ENCODE measurements at places on chromosomes 2 and 18.

DNA sequence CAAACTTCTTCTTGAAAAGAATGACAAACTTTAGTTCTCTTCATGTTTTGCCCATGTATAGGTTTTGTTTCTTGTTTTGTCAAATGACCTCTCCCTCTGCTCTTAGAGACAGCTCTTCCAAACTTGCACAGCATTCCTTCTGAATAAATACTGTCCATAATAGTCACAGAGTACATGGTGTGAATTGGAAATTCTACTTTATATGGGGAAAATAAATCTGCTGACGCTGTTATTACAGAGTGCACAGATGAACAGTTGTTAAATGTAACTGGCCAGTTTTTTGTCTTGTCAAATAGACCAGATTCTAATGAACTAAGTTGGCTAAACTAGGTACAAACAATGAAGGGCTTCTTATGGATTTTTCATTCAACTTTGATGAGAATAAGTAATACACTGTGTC, 115.8 kb upstream of the DTNA start:
- no peak for ATAC-seq

DNA sequence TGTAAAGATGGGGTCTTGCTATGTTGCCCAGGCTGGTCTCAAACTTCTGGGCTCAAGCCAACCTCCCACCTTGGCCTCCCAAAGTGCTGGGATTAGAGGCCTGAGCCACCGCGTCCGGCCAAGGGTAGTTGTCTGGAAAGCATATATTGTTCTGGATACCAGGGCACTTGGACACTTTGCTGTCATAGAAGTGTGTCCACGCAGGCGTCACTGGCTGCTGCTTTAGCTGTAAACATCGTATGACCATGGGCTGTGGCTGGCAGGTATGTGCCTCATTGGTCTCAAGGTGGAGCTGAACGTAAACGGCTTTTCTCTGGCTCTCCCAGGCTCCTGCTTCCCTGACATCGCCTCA, 3.2 kb upstream of the GPR35 start:
- no peak for ATAC-seq

- ATAC-seq: no peak
Observed at GRCh38 chr2:203787979-203788378, 79.6 kb upstream of the CTLA4 start.

GRCh38 chr2:219285894-219286425, 6.8 kb downstream of the DNAJB2 start:
- ATAC-seq: no peak

GRCh38 chr2:147808520-147808919, 36.3 kb upstream of the ACVR2A start:
- no peak for ATAC-seq

DNA sequence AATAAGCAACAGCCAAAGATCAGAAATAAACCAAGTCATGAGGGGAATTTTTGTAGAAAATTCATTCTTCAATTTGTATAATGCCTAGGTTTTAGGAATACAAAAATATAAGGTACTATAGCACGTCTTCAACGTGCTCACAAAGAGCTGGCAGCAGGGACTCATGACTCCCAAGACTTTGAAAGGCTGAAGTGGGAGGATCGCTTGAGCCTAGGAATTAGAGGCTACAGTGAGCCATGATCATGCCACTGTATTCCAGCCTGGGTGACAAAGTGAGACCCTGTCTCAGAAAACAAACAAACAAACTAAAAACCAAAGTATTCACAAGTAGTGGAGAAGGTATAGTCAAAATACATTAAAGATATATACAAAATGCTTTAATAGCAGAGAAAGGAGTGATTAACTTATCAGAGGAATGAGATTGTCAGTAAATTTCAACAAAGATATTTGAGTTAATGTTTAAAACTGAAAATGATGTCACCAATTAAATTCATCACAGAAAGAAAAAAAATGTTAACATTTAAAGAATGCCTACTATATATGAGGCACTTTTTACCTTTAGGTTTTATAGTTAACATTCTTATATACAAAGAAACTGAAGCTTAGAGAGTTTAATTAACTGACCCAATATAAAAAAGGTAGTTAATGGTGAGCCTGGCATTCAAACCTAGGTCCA, 3.2 kb downstream of the WDR33 start:
- no peak for ATAC-seq

DNA sequence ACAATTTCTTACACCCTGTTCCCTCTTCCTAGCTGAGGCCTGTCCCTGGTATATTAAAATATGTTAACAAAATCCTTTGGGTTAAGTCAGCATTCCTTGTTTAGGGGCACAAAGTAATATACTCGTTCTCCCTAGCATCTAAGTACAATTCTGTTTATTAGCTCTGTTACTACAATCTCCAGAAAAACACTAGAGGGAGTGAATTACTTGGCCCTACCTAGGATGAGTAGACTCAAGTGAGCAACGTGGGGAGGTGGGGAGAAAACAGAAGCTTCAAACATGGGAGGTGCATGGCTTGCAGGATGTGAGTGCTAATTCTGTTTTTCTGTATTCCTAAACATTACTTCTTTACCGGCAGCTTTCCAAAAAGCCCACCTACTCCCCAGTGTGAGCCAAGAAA, 89.7 kb downstream of the FSIP2 start:
- ATAC-seq: no peak

GRCh38 chr2:151733771-151734672, at the start of gene NEB:
TSS of gene NEB (minus strand) at chr2:151734476. CDS start at chr2:151733156, 1,320 bp downstream.
- ATAC-seq: no peak

DNA sequence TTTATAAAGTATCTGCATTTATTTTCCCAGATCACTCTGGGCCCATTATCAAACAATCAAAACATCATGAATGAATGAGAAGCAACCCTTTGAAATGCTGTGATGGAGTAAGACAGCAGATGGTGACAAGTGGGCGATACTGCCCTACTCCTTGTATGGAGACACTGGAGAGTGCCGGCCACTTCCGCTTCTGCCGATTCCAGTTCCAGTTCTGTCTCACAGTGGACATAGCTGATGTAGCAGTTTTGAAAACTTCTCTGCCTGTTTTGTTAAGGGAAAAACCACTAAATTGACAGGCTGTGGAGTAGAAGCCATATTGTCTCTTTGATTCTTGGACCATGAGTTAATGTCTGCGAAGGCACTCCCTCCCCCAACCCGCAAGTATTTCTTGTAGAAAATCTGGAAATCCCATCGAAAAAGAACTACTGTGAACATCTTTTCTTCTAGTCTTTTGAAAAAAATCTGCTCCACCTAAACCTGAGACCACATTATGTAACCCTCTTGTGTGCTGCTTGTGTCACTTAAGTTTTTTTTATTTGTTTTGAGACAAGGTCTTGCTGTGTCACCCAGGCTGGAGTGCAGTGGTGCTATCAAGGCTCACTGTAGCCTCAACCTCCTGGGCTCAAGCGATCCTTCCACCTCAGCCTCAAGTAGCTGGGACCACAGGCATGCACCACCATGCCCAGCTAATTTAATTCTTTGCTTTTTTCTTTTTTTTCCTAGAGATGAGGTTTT, 133.5 kb downstream of the TANC1 start:
- ATAC-seq: no peak

DNA sequence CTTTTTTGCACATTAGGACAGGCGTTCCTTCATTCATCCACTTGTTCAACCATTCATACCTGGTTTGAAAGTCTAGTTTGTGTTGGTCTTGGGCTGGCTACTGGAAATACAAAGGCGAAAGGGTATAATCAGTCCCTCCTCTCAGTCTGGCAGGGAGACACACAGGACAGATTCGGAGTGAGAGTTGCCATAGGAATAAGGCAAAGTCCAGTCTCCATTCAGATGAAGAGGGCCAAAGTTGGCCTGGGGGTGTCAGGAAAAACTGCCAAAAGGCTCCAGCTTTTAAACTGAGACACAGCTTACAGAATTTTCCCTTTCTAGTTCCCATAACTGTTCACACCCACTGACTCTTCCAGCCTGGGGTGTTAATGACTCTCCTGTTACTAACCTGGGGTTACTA, 96.3 kb upstream of the AQP4 start:
- no peak for ATAC-seq

GRCh38 chr2:70357684-70358071, 55.8 kb upstream of the FAM136A start:
- no peak for ATAC-seq

DNA sequence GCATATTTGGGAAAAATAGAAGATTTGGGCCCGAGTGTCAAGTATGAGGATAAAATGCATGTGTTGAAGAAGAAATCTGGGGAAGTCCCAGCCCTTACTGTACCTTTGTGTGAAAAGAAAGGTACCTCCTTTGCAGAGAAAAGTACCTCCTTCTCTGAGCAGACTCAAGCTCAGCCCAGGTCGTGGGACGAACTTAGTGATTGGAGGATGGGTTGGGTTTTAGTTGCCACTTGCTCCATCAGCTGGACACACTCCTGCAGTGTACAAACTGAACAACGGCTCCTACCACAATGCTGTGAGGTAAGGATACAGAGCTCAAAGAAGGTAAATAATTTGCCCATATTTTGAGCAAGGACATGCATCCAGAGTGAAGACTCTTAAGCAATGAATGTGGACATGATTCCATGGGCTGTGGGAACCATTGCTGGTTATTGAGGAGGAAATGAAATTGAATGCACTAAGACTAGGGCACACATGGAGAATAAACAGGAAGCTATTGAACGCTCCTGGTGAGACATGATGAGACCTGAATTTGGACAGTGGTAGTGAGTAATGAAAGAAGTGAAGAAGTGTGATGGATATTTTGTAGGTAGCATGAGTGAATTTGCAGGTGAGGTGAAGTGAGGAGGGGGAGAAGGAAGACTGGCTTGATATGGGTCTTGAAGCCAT, 49.8 kb upstream of the IL1RL1 start:
- no peak for ATAC-seq

DNA sequence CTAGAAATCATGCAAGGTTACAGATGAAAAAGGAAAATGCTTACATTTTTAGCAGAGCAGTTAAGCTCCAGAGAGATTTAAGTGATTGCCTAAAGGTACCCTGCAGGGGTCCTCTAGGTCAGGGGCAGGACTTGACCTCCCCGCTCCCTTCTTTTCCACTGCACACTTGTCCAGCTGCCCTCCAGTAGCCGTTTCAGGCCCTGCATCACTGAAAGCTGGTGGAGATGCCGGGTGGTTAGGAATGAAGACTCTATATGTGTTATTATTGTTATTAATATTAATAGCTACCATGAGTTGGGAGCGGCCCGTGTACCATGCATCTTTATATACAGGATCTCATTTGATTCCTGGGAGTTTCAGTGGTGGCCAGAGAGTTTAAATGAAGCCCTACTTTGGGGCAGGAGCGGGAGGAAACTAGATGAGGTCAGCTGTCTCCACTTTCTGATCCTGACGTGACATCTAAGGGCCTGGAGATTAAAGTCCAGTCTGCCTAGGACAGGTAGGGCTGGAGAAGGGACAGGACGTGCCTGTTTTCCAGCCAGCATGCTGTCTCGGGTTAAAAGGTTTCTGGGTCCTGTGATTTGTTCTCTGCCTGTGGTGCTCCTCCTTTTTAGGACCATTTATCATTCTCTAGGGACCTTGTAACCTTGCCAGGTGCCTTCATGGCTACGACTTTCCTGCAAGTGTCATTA, 2.1 kb downstream of the TMEM37 start:
- ATAC-seq: no peak

DNA sequence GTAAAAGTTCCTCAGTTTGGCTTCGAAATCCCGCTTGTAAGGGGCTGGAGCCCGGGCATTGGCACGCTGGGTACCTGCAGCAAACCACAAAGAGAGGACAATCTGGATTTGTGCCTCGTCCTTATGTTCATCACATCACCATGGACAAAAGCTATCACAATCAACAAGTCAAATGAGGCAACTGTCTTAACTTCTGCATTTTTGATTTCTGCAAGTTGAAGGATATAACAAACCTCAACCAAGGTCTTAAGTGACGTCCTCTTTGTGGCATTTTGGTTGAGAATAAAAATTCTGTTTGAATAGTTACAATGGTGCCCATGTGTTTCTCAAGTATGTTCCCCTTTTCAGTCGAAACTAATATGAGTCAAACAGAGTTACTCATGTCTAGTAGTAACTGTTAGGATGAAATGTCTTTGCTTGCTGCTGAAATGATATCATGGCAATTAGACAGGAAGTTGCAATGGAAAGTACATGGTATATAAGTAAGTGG, 70.8 kb upstream of the STK17B start:
- peak; percentile 94 for ATAC-seq

DNA sequence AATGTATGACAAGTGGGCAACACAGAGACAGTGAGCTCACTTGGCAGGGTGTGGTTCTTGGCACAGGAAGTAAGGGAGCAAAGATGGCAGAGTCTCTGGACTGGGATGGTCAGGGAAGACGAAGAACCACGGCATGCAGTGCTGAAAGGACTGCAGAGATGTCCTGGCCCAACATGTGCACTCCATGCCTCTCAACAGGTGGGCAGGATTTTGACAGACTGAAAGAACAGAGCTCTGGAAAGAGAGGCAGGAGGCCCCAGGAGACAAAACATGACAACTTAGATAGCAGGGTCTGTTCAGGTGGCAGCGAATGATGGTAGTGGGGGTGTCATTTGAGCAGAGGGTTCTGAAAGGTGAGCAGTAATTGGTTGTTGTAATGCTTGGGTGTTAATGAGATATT, 180.3 kb downstream of the FHOD3 start:
- no peak for ATAC-seq

DNA sequence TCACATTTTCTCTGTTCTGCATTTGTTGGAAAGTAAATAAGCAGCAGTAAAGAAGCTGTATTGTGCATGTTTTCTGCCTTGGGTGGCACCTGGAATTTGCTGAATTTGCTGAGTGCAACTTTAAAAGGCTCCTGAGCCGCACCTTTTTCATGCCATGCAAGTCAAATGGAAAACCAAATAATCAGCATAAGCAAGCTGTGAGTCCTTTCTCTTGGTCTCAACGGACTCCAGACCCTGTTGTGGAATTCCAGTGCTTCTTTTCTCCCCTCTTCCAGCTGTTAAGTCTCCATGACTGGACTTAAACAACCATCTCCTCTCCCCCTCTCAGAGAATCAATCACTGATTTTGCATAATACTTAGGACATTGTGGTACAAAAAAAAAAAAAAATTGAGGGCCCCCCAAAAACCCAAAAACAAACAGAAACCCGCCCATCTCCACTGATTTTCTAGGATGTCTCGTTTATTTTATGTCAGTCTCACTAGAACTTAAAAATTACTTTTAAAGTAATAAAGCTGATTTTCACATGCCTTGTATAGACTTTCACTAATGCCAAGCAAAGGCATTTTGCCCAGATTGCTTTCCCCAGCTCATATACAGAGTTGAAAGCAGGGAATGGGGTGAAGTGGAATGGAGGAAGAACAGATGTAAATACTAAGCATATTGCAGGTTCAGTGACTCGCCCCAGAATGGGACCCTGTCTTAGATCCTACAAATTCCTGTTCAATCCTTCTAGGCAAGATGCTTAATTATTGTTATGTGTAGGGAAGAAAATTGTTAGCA, 5.1 kb upstream of the CETN1 start:
- ATAC-seq: no peak

- peak; percentile 92 for ATAC-seq
Observed at GRCh38 chr2:209380293-209380692, 43.6 kb upstream of the MAP2 start.

DNA sequence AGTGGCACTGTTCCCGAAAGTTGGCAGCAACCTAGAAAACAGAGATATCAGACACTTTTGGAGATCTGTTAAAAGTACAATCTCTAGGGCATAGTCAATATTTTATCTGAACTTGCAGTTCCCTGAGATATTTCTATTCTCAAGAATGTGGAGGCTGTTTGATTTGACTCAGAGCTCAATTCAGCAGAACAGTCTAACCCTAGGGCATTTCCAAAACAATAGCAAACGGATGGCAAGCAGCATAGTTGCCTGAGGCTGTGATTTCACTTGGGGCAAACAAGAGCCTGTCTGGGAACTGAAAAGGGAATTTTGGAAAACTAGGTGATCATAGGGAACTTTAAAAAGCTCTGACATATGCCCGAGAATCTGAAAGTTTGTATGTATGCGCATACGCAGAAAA, 772.8 kb upstream of the LRRTM1 start:
- ATAC-seq: no peak

- ATAC-seq: no peak
Observed at GRCh38 chr2:17470855-17471641, 47.2 kb downstream of the RAD51AP2 start.

GRCh38 chr2:177599956-177600355, 207.4 kb downstream of the AGPS start:
- no peak for ATAC-seq
